ENCODE measurements at places on chromosomes 2 and 18.

- DNase-seq: no peak
Observed at GRCh38 chr18:79816981-79817606, 19.4 kb downstream of the KCNG2 start.

- no peak for DNase-seq
Observed at GRCh38 chr2:223668302-223668998, 66.3 kb upstream of the SCG2 start.

GRCh38 chr2:217805668-217806481, 196.9 kb downstream of the TNS1 start:
- DNase-seq: no peak

DNA sequence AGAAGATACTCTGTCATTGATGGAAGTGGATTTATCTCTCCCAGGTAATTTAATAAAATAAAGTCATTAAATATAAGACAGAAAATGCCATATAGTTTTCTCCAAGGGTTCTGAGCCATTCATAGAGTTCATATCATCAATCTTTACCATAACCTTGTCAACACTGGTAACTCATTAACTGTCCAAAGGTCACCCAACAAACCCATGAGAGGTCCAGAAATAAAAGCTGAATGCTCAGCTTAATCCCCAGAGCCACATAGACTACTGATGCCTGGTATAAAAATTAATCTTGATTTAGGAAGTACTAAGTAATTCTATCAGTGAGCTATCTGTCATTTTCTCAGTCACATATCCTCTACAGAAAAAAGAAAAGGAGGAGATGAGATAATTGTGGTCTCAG, 903.0 kb upstream of the DDX18 start:
- no peak for DNase-seq

DNA sequence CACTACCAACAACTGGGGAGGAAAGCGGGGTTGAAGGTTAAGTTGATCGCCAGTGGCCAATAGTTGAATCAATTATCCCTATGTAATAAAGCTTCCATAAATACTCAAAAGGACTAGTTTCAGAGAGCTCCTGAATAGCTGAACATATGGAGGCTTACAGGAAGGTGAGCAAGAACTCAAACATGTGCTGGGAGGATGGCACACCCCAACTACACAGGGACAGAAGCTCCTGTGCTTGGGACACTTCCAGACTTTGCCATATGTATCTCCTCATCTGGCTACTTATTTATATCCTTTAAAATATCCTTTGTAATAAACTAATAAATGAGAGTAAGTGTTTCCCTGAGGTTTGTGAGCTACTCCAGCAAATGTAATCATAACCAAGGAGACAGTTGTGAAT, 115.7 kb downstream of the HNMT start:
- no peak for DNase-seq

Data from KBM-7 (cell line).